ENCODE measurements at places on chromosomes 3 and 15. TPM values are rescaled to one million over a fixed set of nuclear protein-coding genes. Genes with fewer than 3 reads are reported as not detected.

Gene STRC
- 0.15 TPM for total RNA-seq

Gene WNT5A
- total RNA-seq: 18.7 TPM

Gene MYO5A
- 33.4 TPM for total RNA-seq

Gene VIPR1
- 82.5 TPM for total RNA-seq

Gene TRPM1
- total RNA-seq: not detected

All from left lung (tissue), 14 donors.